ENCODE measurements at places on chromosomes 16 and 17.

DNA sequence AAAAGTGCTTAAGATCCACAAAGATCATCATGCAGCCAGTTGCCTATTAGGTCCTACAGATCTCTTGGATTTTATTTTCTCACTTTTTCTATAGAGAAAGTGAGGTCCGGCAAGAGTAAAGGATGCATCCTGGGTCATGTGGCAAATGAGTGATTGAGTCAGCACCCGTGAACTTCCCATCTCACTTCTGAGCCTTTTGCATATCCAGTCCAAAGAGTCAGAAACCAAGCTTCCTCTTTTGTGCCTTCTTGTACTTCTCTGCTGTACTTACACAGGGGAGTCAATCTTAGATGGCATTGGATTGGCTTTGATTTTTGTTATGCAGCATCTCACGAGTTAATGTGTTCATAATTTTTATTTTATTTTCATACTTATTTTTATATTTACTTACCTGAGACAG is 114.2 kb upstream of the IRX5 start:
- no peak for DNase-seq

GRCh38 chr17:74742153-74742515 is 5.1 kb downstream of the RAB37 start:
- DNase-seq = no peak

DNA sequence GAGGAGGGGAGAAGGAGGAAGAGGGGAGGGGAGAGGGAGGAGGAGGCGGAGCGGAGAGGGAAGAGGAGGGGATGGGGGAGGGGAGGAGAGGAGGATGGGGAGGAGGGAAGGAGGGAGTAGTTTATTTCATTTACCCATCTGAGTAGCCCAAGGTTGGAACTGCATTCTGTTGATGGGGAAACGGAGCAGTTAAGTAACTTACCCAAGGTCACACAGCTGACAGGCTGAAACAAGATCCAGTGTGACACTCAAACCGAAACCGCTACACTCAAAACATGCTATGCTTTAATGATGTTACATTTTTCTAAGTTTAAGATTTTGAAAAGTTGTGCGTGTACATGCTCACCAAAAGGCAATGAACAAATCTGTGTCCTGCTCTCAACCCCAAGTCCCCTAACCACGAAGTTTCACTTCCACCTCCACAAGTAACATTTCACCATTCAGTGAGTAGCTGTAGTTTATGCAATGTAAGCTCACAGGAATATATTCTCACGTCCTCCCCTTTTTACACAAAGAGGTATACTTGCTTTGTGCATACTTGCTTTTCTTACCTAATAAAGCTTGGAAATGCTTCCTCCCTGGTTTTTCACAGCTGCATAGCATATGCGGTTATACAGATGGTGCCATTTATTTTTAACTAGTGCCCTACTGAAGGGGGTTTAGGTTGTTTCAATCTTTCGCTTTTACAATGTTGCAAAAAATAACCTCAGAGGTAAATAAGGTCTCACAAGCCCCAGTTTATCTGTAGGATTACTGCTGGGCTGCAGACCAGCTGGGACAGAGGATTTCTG is 275.3 kb downstream of the PARN start:
- no peak for DNase-seq

GRCh38 chr16:85386467-85387170 is 226.5 kb upstream of the GSE1 start:
- no peak for DNase-seq

DNA sequence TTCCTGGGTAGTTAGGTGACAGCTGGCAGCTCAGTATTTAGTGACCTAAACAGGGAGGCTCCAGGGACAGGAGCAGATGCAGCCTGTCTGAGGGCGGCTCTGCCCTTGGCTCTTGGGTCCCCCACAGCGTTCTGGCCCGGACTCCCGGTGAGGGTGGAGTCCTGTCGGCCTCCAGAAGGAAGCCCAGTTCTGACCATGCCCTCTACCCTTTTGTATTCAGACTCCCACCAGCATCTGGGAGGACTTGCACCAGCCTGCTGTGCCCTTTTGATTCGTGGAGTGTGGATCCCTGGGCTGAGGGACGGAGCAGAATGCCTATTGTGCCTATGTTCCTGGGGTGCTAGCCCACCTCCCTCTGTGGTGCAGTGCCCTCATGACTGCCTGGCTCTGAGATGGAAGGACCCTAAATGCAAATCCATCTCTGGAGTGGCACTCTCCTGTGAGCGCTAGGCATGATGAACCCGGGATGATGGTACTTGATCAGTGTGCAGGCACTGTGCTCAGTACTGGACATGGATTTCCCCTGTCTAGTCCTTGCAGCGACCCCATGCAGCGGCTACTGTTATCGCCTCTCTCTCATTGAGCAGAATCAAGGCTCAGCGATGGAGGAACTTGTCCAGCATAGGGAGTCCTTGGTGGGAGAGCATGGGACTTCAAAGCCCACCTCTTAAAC is 123.1 kb downstream of the SNX29 start:
- DNase-seq = no peak

DNA sequence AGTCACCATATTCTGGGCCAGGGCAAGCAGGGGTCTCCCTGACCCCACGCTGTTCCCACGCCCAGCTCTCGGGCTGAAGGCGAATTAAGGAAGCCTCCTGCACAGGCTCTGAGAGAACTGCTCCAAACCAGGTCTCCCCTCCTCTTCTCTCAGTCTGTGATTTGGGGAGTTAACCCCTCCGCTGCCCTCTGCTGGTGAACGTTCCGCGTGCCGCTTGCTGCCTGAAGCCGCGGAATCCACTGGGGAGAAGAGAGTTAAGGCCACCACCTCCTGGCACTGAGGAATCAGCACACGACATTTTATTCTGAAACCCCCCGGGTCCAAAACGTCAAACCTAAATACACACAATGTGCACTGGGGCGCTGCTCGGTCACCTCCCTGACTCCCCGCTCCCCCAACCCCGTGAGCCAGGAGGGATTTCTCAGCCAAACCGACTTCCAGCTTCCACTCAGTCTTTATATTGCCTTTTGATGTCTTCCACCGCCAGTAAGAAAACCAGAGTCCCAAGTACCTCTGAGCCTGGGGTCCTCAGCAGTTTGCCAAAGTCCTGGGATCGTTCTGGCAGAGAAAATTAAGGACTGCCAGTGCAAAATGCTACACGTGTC is 54.4 kb upstream of the RCVRN start:
- DNase-seq = no peak

- DNase-seq = no peak
Measured at GRCh38 chr17:5800131-5800530, 215.8 kb upstream of the NLRP1 start.

- DNase-seq = no peak
Measured at GRCh38 chr17:34725725-34726124, 146.3 kb downstream of the TMEM132E start.

DNA sequence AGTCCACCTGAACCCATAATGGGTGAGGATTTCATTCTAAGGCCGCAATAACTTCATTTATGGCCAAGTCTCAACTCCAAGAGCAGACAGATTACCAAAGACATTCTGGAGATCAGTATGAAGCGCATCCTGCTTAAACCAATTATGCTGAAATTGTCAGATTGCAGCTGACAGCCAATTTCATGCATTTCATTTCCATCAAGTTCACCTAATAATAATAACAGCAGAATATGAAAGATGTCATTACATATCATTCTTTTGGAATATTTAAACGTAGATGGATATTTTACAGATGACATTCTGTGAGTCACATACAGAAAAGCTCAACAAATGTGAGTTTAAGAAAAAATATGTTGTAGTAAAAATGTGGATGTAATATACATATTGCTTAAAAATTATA is 54.9 kb upstream of the NACA2 start:
- DNase-seq = no peak

GRCh38 chr16:83113317-83113716 is 486.5 kb downstream of the CDH13 start:
- DNase-seq = no peak

DNA sequence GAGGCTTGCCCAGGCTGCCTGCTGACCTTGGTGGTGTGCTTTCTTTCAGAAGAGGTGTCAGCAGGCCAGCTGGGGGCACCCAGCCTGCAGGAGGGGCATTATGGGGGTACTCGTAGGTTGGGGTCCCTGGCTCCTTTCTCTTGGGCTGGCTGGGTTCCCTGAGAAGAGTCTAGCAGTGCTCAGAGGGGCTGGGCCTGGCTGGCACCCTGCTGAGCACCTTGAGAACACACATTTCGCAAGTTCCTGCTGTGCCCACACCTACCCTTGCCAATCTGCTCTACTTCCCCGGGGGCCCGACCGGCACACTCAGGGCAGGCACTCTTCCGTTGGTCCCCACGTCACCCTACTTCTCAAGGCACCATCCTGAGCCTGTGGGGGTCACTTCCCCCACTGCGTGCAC is 5.1 kb downstream of the CEMP1 start:
- DNase-seq = no peak

DNA sequence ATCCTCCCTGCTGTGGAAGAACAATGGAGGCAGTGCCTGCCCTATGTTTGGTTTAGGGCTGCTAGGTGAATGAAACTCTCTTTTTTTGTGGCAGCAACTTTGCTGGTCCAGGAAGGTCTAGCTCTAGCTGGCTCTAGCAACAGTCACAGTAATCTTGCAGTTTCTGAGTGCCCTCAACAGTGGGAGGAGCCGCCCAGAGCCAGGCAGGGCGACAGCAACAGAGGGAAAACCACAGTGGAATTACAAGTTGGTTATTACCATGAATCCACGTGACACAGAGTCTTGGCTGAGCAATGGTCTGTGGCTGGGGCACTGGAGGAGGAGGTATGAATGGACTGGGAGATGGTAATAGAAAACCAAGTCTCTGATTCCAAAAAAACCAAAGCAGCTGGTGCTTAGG is 10.3 kb downstream of the HSPB9 start:
- no peak for DNase-seq

DNA sequence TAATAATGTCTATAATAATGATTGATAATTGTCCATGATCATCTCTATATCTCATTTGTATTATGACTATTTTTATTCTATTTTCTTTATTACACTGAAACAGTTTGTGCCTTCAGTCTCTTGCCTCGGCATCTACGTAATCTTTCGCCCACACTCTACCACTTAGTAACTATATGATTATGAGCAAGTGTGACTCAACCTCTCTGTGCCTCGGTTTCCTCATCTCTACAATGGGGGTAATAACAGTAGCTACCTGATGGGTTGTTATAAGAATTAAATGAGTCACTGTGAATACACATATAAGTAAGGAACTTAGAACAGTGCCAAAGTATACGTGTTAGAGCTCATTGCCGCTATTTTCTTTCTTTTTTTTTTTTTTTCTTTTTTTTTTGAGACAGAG is 3.7 kb upstream of the SLC16A11 start:
- DNase-seq = no peak

GRCh38 chr16:3187798-3188674 is at the start of gene OR1F1:
Gene OR1F1, plus strand, starts transcription at chr16:3188204.
- DNase-seq = peak; percentile 36

DNA sequence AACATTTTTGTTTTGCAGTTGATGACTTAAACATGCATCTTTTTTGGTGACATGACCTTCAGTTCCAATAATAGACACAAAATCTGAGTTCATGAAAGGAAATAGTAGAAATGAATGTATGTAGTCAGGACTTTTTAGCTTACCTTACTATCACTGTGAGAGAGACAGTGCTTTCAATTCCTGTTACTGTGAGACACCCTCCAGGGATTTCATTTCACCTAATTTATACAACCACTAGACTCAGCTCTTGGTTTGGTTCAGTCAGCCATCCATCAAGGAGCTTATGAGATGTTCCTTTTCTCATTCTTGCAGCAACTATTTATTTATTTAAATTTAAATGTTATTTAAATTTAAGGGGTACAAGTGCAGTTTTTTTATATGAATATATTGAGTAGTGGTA is 77.9 kb downstream of the MAP2K4 start:
- no peak for DNase-seq

DNA sequence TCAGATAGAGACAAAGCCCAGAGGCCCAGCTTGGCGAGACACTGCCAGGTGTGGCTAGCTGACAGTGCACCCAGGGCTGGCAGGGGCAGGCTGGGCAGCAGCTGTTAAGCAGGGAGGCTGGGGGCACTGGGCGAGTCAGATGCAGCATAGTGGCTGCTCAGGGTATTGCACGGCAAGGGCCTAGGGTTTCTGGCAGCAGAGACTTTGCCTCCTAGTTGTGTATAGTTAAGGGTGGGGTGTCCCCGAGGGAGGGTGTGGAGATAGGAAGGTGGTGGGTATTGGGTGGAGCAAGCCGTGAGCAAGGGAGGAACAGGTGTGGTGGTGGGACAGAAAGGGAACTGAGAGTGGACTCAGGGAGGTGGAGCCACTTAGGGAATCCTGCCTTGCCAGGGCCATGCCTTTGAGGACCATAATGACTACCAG is 66.0 kb downstream of the SMPD3 start:
- no peak for DNase-seq

GRCh38 chr17:40522250-40522960 is 21.0 kb upstream of the TNS4 start:
- no peak for DNase-seq

GRCh38 chr16:81553080-81553813 is 108.6 kb downstream of the CMIP start:
- no peak for DNase-seq

- peak; percentile 5 for DNase-seq
Measured at GRCh38 chr17:76791053-76791980, 53.4 kb downstream of the MFSD11 start.

DNA sequence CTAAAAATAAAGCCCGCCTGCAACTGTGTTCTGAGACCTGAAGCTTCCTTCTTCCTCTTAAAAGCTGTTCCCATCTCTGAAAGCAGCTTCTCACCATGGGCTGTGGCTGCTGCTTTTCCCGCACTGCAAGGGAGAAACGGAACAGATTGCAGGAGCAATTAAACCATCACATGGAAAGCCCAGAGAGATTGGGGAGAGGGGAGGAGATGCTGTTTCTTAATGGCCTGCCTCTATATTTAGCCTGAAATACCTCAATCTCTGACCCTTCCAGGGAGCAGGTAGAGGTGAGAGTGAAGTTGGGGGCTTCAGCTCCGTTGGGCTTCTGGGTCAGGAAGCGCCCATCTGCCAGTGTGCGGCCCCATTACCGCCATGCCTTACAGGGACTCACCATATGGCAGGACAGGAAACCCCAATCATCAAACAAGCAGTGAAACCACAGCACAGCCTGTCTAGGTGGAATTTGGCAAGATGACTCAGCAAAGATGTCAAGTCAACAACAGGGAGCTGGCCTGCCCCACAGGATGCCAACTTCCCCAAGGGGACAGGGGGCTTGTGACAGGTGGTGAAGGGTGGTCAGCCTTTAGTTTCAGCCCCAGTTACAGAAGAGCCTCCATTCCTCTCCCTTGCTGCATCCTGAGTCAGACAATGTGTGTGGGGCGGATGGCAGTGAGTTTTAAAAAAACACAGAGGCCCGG is 286.6 kb upstream of the CCL2 start:
- no peak for DNase-seq

- DNase-seq = no peak
Measured at GRCh38 chr17:67435786-67436185, 58.7 kb downstream of the PITPNC1 start.
